Stimulated activated CD4-positive, alpha-beta T cell treated with anti-CD3 and anti-CD28 coated beads, TNF-alpha, amount 100 ng/mL, for 1 hour (primary cell): ENCODE measurements at places on chromosomes 5 and 9.

- no peak for DNase-seq
Measured at GRCh38 chr5:151270599-151270998, 17.6 kb downstream of the GM2A start.

GRCh38 chr5:21581508-21581907 lies 1271.6 kb downstream of the CDH12 start:
- no peak for DNase-seq

GRCh38 chr5:28117691-28118090 lies 1079.3 kb upstream of the CDH9 start:
- DNase-seq, result no peak

GRCh38 chr5:133387621-133388020 lies 224.7 kb downstream of the FSTL4 start:
- DNase-seq, result no peak

DNA sequence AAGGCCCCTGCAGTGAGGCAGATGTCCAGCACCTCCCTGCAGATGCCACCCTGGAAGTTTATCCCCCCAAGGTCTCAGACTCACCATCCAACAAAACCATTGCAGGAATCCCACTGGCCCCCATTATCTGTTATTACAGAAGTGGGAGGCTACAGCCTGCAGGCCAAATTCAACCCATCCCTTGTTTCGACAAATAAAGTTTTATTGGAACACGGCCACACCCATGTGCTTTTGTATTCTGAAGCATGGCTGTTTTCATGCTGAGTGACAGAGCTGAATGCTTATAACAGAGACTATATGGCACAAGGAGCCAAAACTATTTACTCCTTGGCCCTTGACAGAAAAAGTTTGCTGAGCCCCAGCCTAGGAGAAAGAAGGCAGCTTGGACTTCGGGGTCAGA lies 428.8 kb downstream of the CDK5RAP2 start:
- DNase-seq, result no peak

DNA sequence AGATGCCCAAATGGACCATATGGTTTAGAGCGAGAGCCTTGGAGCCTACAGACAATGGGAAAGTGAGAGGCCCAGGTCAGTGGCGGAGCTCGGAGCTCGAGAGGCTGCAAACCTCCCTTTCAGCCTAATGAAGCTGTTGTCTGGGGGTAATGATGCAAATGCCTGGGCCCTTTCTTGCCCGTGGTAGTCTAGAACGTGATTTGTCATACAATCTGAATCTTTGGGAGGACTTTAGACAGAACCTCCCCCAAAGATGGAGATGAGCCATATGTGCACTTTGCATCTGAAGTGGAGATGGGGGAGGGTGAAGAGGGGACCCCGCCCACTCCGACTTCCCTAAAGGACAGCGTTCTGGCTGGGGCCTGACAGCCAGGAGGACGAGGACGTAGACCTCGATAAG lies 10.3 kb upstream of the NEUROG1 start:
- DNase-seq, result no peak

GRCh38 chr9:26175264-26175663 lies 497.0 kb upstream of the TUSC1 start:
- no peak for DNase-seq

DNA sequence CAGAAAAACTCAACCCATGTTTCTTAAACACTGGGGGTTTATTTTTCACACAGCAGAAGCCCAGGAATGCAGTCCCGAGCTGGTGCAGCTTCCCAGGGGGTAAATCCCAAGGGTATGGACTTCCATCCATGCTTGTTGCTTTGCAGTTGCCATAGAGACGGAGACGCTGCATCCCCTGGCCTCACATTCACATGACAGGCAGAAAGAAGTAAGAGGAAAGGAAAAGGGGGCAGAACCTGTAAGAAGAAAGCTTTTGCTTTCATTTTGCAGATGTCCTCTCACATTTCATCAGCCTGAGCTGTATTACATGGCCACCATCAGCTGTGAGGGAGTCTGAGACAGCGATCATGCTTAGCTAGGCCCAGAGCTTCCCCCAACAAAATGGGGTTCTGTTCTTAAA lies 321.0 kb downstream of the AGTPBP1 start:
- no peak for DNase-seq

DNA sequence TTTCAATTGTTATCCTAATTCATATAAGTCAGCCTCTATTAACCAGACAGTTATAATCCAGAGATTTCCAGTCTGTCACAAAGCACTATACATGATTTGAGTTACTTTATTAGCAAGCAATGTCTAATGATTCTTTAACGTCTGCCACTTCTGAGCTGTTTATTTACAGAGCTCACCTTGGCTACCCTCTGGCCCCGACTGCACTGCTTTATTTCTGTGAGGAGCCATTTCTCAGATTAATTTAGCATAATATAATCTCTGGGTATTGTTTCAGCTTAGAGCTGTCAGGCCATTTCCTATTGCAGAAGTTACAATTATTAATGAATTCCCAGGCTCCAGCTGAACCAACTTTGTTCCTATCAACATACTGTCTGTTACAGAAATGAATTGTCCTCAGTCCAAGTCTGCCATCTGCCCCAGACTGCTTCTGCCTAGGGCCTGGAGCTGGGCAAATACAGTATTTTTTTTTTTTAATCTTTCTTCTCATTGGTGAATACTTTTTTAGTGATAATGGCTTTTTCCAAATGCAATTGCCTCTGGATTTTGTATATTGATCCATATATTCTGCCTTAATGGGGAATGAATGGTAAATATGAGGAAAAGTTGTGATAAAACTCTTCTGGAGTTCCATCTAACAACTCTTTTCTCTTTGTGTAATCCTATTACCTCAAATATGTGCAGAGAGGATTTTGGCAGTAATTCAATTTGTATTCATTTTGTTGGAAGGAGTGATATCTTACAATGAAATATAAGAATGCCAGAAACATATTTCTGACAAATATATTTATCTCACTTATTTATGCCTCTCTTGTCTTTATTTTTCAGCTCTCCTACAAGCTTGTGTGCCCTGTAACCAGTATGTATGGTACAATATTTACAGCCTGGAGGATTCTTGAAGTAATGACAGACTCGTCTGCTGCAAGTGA lies 104.7 kb downstream of the FOCAD start:
- DNase-seq, result no peak

GRCh38 chr9:111456529-111456928 lies 27.7 kb downstream of the ECPAS start:
- no peak for DNase-seq

DNA sequence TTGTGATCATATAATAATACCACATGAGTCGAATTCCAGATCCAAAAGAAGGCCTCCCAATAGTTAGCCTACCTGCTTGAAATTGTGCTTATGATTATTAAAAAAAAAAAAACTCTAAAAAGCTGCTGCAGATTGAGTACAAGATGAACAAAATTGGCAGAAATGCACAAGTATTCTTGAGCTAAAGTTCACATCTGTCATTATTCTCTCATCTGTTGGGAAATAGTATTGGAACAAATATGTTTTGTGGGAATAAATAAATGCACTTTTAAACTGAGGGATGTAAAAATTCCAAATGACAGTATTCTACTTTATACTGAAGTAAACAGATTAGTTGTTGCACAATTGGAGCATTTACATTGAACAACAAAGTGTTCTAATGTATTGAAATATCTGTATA lies 15.7 kb downstream of the DAB2 start:
- no peak for DNase-seq

- DNase-seq, result no peak
Measured at GRCh38 chr9:72734631-72735030, 213.2 kb downstream of the TMC1 start.

DNA sequence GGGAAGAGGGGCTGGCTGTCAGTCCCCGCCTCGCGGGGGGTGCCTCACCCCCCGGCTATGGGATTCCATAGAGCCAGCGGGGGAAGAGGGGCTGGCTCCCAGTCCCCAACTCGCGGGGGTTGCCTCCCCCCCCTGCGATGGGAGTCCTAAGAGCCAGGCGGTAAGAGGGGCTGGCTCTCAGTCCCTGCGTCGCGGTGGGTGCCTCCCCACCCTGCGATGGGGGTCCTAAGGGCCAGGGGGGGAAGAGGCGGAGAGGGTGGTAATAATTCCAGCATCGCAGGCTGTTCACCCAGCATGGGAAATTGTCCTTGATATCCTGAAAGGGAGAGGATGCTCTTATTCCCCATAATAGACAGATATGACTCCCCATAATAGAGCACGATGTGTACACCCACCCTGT lies 9.6 kb upstream of the LCN2 start:
- no peak for DNase-seq

DNA sequence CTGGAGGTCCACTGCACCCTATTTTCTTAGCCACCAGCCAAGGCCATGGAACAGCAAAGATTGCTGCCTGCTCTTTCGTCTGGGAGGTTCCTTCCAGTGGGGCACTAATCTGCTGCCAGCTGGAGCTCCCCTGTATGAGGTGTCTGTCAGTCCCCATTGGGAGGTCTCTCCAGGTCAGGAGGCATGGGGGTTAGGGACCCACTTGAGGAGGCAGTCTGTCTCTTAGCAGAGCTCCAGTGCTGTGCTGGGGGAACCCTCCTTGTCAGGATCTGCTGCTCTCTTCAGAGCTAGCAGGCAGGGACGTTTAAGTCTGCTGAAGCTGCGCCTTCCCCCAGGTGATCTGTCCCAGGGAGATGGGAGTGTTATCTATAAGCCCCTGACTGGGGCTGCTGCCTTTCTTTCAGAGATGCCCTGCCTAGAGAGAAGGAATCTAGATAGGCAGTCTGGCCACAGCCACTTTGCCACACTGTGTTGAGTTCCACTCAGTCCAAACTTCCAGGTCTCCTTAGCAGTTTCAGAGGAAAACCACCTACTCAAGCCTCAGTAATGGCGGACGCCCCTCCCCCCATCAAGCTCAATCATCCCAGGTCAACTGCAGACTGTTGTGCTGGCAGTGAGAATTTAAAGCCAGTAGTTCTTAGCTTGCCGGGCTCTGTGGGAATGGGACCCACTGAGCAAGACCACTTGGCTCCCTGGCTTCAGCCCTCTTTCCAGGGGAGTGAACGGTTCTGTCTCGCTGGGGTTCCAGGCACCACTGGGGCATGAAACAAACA lies 317.7 kb downstream of the LRRC70 start:
- no peak for DNase-seq

DNA sequence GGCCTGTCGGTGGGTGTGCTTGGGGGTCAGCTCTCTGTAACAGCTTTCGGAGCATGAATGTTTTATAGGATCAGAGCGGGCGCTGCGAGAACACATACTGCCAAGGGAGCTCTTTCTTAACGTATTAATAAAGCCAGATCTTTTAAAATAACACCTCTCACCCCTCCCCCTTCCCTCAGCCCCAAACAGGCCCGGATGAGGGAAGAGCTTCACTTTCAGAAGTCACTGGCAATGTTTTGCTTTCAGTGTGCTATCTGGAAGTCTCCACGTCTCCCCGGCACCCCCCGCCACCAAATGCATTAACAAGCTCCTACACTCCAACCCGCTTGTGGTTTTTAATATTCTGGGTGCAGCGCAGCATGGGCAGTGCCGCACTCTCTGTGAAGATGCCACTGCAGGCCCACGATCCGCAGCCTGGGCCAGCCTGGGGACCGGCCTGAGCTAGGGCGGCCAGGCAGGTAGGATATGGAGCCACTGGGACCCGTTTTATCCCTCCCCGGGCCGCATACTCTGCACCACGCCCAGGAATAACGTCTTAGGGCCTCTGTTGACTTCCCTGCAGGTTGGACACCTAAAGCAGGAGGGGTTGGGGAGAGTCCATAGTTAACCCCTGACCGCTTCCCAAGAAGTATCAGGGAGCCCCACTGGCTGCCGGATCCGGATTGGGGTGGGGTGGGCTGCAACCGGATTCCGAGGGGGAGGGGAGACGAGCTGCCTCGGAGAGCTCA lies 12.6 kb downstream of the NR2F1 start:
- DNase-seq, result no peak

- DNase-seq, result no peak
Measured at GRCh38 chr9:93861736-93862358, 93.3 kb downstream of the BARX1 start.

DNA sequence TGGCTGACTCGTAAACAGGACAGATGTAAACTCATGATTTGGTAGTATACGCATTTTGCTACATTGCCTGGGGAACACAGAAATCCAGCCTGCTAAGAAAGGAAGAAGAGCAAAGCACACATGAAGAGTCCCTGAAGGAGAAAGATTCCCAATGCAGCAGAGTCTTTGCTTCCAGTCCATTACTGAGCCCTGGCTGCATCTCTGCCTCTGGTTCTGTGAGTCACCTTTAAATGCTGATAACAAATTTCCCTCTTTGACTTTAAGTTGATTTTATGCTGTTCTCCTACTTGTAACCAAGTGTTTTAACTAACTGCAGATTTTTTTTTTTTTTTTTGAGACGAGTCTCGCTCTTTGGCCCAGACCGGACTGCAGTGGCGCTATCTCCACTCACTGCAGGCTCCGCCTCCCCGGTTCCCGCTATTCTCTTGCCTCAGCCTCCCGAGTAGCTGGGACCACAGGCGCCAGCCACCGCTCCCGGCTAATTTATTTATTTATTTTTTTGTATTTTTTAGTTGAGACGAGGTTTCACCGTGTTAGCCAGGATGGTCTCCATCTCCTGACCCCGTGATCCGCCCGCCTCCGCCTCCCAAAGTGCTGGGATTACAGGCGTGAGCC lies 8.5 kb upstream of the PRXL2C start:
- no peak for DNase-seq

- DNase-seq, result no peak
Measured at GRCh38 chr9:127741831-127742434, 6.8 kb upstream of the TOR2A start.

GRCh38 chr5:33146881-33147280 lies 293.9 kb upstream of the TARS1 start:
- DNase-seq, result no peak

- DNase-seq, result no peak
Measured at GRCh38 chr9:119167267-119167666, 202.0 kb downstream of the BRINP1 start.

DNA sequence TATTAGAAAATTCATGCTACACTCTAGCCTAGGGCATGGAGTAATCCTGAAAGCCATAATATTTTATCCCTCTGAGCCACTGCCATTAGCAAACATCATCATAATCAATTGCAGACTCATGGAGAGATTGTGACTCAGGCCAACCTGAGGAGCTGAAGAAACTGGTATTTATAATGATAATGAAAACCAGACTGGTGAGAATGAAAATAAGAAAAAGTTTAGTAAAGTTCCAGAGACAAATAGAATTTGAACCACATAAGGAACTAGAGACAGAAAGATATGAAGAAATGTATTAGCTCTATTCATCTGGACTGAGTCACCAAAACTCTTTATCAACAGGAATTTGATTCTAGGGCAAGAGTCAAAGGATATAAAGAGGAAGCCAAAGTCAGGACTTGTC lies 158.7 kb downstream of the DRD1 start:
- DNase-seq, result no peak

GRCh38 chr5:167984951-167985350 lies 306.5 kb upstream of the WWC1 start:
- DNase-seq, result no peak

- DNase-seq, result no peak
Measured at GRCh38 chr5:31850981-31851689, 212.2 kb downstream of the PDZD2 start.

DNA sequence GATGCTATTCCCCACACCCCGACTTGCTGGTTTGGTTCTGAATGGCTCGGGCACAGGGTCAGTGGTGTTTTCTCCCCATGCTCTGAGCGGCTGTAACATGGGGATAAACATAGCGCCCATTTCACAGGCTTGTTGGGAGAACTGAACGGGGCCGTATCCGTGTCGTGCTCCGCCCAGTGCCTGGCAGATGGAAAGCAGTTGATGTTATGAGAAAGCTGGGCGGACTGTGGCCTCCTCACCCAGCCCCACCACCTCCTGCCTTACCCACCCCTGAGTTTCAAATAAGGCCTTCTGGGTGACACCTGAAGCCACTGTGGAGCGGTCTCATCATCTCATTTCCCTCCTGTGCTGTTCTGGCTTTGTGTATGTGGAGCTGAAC lies 14.5 kb downstream of the ORM2 start:
- DNase-seq, result no peak

GRCh38 chr9:82489201-82489821 lies 500.7 kb downstream of the SPATA31D1 start:
- no peak for DNase-seq
